ENCODE measurements at places on chromosomes 5 and 9.

DNA sequence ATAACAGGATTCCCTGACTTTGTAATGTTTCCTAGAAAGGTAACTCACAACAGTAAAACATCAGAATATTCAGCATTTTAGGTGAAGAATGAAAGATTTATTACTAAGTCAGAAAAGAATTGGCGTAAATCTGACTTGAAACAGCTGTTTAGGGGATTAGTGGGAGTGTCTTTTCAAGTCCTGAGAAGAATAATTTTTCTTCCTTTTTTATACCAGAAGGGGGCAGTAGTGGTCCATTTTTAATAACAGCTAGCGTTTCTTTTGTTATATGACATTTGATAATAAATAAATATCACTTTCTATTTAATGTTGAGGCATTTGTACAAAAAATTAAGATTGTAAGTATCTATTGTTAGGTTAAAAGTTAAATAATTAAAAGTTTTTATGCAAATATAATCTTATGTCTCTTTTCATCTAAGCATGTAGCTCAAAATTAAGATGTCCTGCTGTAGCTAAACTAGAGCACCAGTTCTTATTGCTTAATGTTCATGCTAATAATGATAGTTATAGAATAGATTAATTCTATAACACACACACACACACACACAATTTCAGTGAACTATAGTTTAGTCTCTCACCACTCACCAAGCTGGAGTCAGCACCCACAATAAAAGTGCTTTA, 258.7 kb upstream of the ARRDC3 start:
- DNase-seq: peak; percentile 52

DNA sequence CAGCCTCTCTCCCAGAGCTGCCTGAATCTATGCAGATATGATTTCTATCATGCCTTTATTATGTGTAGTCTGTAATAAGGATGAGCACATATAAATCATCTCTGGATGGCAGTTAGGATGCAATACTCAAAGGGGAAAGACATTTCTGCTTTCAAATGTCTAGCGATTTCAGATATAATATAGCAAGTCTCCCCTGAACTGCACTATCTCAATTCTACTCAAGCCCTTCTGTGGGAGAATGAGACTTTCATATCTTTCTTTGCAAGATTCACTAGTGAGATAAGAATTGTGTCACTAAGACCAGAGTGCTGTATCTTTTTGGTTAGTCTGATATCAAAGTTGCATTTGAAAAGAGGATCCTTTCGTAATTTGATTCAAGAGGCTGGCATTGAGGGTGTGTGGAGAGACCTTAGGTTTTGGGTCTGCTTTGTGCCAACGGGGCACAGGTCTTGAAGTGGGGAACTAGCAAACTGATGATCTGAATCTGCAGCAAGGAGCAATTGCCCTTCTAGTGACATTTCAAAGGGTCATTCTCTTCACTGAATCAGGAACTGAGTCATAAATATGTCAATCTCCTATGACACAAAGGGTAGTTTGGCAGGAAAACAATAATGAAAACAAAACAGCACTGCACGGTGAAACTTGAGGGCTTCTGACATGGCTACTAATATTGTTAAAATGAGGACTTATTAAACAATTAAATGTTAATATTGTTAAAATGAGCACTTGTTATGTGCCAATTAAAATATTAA, 305.5 kb upstream of the CLINT1 start:
- no peak for DNase-seq

GRCh38 chr5:58369513-58370190, 90.2 kb downstream of the PLK2 start:
- no peak for DNase-seq

DNA sequence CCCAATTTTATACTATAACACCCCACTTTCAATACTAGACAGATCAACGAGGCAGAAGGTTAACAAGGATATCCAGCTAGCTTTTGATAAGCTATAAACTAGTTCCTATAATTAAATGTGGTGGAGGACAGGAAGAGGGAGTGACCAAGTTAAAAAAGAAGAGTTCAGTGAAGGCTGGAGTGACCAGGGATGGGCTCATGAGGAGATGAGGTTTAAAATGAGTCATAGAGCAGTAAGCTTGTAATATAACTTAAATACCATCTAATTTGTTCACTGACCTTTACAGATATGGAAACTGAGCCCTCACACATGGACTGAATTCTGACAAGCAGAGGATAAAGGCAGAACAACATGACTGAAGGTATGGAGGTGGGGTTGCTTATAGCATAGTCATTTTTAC, 284.5 kb downstream of the SPATA31D1 start:
- DNase-seq: peak; percentile 66

DNA sequence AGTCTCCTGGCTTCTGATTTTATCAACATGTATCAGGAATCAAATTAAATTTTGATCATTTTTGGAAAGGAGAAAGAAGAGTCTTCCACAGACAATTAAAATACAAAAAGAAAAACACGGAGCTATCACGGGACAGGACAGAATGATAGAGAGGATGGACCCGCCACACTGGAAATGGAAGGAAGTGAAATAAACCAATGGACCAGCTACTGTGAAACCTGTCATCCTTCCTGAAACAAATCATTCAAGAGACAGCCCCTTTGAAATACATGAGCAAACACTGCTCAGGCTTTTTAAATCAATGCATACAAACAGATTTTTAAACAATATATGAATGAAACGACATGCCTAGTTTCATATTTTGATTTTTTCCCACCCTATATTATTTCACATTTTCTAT, 339.4 kb downstream of the ACTL7B start:
- no peak for DNase-seq

DNA sequence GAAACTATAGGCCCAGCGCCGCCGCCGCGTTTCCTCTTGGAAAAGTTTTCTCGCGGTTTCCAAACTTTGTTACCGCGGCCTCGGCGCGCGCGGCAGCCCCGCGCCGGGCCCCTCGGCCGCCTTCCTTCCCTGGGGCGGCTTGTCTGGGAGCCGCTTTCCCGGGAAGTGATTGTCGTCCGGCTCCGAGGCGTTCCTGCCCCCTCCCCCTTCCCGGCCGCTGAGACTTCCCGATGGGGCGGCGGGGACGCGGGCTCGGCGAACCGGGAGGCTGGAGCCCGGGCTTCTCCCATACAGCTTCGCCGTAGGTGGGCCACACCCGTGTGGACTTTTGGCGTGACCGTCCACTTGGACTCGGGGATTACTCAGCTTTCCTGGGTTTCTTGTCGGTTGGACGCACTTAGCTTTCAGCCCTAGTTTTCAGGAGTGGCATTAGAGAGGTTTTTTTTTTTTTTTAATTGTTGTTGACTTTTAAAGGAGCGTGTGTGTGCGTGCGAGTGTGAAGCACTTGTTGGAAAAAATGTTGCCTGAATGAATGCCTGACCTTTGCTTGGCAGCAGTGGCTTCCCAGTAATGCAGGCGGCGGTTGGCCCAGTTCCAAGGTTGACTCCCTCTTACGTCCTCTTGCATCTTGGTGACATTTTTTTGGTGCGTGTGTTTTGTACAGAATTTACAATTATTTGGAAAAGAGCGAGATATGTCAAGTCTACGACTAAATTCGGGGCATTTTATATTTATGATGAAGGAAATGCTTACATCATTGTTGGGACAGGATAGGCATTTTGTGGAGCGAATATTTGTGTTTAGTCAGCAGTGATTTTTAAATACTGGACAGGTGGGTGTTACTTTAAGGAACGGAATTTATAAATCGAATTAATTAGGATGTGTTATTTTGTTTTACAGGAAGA, 821 bp downstream of the CTNNA1 start:
- peak; percentile 95 for DNase-seq

DNA sequence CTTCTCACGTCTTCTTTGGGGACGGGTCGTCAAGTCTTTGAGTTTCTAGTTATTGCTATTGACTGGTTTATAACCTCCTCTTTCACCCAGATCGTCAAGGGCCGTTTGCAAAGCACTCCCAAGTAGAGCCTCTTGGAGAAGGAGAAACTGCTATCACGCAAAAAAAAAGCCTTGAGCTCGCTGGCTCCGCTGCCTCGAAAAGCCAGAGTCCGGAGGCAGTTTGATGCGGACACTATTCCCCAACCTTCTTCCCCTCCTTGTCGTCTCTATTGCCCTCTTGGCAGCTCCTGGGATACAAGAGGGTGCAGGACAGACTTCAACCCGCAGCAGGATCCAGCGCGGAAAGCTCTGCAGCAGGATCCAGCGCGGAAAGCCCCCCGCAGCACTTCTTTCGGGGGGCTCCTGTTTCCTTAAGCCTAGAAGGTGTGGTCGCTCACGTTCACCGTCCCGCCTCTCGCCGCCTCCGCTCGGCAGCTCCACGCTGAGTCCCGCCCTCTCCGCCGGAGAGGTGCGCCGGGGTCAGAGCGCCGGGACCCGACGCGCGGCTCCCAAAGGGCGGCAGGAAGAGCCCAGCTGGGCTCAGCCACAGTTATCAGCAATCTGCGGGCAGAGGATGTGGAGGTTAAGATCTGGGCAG, at the start of gene PCDHAC1:
Gene PCDHAC1, plus strand, starts transcription at position 494 of the 637 bp plus-strand sequence. CDS start 594 bp downstream, outside the sequence.
- DNase-seq: no peak

- DNase-seq: peak; percentile 25
Measured at GRCh38 chr5:139164020-139164419, 34.1 kb downstream of the SIL1 start.

DNA sequence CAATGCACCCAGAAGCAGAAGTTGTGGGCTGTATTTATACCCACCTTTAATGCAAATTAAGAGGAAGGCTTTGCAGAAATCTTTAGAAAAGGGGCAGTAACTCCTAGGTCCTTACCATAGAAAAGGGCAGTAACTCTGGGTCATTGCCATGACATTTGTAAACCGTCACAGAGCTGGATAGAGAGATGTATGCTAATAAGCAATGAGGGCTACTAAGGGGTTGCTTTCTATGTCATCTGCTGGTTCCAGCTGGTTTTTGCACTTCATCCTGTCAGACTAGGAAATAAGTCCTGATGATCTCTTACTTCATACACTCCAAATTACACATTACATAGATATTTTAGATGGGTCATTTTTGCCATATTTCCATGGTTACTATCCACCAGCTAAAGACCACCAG, 299.1 kb upstream of the TYRP1 start:
- no peak for DNase-seq

DNA sequence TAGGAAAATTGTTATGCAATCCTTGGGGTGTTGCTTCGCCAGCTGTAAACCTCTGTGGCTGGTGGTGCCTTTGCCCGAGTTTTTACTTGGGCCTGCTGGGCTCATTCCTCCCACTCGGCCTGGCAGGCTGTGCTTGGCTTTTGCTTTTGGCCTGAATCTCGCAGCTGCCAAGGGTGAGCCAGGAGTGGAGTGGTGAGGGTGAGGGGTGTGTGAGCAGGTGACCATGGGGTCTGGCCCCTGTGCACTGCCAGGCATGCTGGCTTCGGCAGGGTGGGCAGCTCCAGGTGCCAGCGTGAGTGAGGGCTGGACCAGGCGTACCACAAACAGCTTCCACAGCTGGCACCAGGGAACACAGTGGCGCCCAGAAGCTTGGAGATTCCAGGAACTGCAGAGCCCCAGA, 12.6 kb upstream of the DHFR start:
- DNase-seq: no peak

DNA sequence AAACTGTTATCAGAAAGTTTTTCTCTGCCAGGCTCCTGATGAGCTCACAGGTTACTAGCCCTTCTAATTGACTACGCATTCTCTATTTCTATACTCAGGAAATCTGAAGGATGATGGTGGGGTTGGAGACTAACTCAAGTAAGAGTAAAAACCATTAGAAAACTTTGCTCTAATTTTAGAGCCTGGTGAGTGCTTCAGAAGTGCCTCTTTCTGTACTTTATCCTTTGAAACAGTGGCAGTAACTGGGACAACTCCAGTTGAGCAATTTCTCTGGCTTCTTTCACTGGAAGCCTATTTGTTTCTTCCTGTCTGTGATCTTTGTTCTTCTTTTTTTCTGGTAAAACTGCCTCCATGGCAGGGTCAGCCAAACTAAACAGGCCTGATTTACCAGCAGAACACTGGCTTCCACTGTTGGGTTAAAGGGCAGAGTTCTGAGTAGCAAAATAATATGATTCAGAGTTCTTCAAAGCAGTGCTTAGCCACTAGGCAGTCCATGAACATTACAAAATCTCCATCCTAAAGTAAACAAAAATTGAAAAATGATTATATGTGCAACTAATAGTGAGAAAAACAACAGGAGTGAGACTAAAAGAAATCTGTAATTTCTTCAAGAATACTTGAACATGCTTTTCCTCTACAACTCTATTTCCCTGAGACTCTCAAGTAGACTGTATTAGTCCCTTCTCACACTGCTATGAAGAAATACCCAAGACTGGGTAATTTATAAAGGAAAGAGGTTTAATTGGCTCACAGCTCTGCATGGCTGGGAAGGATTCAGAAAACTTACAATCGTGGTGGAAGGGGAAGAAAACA, 79.8 kb downstream of the MROH2B start:
- DNase-seq: peak; percentile 2

DNA sequence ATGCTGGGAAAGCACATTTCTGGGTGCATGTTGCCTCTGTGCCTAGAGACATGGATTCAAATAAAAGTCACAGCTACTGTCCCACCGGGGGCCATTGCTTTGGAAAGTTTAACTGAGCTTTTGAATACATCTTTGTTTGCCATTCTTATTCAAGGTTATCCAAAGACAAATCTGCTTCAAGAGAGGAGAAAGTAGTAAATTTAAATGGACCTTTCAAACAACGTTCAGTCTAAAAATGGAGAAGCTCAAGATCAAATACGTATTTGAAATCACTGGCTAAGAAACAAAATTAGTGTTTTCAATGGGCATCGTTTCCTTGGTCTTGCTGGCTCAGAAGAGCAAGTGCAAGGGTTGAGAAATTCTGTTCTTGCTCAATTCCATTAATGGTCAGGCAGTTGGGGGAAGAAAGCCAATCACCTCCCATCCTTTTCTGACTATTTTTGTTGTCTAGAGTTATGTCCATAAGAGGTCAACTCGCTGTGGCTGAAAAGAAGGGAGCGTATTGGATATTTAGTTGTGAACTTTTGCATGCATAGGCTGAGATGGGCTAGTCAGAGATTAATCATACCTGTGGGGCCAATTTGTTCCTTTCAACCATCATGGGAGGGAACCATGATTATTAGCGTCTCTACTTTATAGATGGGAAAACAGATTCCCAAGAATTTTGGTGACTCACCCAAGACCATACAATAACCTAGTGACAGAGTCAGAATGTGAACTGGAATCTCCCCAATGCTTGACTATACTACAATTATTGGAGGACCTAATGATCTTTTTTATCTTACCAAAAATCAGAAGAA, 276.2 kb upstream of the TNC start:
- no peak for DNase-seq

- DNase-seq: no peak
Measured at GRCh38 chr5:179588166-179588565, 35.3 kb downstream of the HNRNPH1 start.
